ENCODE measurements at places on chromosomes 13 and 19.

GRCh38 chr19:5285955-5286354, 54.7 kb downstream of the PTPRS start:
- no peak for DNase-seq

DNA sequence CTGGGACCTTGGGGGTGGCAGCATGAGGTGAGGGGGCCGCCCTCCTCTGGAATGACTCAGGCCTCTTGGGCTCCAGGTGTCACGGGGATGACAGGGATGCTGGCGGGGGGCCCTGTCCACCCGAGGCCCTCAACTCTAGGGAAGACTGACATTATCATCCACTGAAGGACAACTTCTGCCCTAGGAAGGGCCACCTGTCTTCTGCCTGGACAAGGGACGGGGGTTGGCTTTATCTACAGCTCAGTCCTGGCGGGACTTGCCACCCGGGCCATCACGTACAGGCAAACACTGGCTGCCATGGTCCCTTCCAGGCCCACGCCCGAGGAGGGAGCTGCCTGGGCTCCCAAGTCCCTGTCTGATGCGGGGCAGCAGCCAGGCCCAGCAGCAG, 130.7 kb downstream of the STK24 start:
- DNase-seq, result no peak

DNA sequence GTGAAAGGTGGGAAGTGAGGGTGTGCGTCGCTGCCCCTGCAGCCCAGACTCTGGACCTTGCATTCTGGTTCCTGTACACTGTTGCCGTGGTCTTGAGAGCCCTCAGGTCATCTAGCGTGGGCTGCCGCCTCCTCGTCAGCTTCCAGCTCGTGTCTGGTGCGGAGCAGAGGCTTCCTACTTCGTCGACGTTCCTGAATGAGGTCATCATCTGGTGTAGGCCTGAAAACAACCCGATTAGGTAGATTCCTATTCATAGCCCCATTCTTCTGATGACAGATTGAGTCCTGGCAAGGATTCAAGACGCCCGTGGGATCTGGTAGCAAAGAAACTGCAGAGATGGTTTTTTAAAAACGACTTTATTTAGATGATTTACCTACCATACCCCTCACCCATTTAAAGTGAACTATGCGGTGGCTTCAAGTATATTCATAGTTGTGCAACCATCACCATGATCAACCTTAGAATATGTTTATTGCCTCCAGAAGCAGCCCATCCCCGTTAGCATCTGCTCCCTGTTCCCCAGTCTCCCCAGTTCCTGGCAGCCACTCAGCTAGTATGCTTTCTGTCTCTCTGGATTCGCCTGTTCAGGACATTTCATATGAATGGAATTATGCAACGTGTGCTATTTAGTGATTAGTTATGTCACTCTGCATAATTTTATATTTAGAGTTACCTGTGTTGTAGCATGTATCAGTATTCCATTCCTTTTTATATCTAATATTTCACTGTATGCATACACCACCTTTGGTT, 13.8 kb downstream of the NAXD start:
- DNase-seq, result no peak

- DNase-seq, result no peak
Observed at GRCh38 chr13:111868716-111869115, 198.2 kb upstream of the SOX1 start.

DNA sequence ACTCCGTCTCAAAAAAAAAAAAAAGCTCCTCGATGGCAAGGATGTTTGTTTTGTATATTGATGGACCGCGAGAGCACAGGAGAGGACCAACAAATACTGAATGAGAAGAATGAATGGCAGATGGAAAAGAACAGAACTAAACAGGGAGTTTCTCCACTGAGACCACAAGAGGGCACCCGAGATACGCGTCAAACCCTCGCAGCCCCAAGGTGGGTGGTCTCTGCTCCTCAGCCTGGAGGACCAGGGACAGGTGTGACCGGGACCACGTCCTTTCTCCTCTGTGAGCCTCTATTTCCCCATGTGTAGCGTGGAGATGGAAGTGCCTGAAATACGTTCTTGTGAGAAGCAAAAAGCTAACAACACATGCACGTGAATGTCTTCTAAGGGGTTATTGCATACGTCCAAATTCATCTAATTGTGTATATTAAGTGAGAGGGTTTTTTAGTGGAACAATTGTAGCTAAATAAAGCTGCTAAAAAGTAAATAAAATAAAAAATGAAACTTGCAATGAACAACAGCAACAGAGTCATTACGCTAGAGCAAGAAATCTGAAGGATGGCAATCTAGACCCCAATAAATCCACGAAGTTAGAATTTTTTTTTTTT, 8.3 kb upstream of the CDC42EP5 start:
- DNase-seq, result no peak

- no peak for DNase-seq
Observed at GRCh38 chr13:79740991-79741390, 260.0 kb downstream of the NDFIP2 start.

DNA sequence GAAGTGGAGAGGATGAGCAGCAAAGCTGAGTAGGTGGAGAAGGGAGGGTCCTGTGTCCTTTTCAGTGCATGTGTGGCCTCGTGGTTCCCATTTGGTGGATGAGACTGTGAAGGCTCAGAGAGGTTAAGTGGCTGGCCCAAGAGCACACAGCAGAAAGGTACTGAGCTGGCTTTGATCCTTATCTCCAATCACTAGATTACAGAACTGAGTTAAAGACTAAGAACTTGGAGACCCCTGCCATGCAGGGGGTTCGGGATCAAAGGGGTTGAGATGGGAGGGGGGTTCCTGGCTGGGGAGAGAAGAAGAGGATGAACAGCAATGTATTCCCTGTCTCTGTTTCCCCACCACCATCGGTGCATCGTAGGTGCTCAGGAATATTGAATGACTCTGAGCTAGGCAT, 11.8 kb downstream of the CELF5 start:
- DNase-seq, result no peak

DNA sequence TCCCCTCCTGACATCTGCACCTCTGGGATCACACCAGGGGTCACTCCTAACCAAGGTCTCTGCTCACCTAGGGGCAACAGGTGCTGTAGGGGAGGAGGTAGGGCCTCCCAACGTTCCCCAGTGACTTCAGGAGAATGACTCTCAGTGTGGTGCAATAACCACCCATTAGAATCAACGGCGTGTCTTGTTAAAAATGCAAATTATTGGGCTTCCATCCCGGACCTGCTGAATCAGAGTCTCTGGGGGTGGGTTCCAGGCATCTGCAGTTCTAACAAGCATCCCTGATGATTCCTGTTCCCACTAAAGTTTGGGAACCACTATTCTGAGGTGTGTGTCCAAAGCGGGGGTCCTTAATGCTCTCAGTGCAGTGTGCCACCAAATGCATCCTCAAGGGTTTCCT, 84.6 kb downstream of the CRYL1 start:
- no peak for DNase-seq

GRCh38 chr19:7943444-7944176, at the start of gene TIMM44:
TSS of gene TIMM44 (minus strand) at chr19:7943666. CDS start at chr19:7943651, 15 bp downstream.
- peak; percentile 95 for DNase-seq

DNA sequence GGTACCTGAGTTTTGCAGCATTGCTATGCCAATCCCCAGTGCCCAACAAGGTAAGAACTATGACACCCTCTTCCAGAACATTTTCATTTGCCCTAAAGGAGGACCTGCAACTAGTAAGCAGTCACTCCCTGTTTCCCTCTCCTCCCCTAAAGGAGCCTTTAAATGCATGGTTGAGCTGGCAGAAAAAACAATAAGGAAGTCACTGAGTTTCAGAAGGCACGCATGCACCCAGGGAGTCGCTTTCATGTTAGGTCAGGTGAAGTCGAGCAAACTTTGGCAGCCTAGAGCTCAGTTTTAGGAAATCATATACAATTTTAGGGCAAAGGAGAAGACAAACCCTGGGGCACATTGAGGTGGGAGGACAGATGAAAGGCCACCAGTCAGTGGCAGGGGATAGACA, 11.8 kb downstream of the NLRP11 start:
- DNase-seq, result no peak

GRCh38 chr13:28349371-28349770, 145.6 kb downstream of the FLT1 start:
- no peak for DNase-seq

DNA sequence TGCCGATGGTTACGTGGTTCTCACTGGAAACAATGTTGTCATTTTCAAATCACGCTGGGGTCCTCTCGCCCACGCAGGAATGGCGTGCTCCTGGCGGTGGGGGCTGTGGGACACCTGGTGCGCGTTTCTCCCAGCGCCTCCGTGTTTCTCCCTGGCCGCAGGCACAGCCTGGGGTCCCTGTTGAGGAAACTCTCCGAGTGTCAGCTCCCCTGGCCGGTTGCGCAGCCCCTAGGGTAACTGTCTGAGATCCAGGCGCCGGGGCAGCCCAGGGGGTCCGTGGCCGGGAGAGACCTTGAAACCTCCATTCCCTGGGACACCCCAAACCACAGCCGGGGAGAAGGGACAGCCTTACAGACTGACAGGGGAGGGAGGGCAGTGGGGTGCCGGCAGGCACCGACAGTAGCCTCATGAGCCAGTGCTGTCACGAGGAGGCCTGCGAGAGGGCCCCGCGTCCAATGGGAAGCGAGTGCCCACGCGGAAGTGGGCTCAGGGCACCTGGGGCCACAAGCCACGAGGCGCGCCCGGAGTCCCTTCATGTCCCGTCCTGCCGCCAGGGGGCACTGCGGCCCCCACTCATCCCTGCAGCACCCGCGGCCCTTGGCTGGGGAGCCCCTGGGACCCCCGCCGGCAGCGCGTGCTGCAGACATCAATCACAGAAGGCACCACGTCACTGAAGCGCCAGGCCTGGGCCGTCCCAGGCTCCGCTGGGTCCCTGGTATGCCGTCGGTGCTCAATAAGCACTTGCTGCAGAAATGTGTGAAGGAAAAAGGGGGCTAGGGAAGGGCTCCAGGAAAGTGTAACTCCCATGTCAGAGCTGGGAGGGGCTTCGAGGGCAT, 9.5 kb downstream of the ADAMTSL5 start:
- peak; percentile 70 for DNase-seq

DNA sequence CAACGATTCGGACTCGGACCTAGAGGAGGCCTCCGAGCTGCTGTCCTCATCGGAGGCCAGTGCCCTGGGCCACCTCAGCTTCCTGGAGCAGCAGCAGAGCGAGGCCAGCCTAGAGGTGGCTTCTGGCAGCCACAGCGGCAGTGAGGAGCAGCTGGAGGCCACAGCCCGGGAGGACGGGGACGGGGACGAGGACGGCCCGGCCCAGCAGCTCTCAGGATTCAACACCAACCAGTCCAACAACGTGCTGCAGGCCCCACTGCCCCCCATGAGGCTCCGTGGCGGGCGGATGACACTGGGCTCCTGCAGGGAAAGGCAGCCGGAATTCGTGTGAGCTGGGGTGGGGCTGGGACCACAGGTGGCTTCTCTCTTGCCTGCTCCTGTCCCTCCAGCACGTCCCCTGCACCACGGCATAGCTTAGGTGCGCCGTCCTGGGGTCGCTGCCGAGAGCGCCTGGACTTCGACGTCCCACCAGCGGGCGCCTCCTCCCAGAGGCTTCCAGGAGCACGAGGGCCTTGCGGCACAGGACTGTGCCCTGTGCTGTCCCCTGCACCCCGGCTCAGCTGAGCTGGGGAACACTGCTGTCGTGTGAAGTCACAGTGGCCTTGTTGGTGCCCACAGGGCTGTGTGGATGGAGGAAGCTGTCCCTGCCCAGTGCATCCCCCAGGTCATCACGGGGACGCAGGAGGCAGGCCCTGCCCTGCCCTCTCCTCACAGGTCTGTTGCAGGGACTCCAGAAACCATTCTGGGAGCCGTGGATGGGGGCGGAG, 9.3 kb downstream of the POLR2E start:
- DNase-seq, result no peak

DNA sequence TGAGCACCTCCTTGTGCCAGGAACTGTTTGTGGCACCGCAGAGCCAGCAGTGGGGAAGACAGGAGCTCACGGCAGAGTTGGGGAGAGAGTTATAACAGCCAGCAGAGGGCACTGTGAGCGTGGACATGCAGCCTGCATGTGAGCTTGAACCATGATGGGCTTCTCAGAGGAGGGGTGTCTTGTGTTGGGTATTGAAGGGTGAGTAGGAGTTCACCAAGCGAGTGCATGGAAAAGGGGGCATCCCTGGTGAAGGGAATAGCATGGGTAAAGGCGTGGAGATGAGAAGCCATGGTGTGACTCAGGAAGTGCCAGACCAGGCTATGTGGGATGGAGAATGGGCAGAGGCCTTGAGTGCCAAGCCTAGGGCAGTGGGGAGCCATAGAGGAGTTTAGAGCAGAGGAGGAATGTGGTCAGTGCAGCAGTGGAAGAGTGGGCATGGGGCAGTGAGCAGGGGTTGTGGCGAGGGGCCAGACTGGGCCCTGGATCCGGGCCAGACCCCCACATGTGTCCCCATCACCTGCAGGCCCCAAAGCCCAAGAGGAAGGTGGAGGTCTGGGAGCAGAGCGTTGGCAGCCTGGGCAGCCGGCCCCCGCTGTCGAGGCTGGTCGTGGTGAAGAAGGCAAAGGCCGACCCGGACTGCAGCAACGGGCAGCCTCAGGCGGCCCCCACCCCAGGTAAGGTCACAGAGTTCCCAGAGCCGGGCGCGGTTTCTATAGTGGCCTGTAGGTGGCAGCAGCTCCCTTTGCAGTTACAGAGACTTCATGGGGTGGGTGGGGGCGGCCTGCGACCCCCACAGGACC, 11.8 kb upstream of the SHD start:
- peak; percentile 65 for DNase-seq

- DNase-seq, result no peak
Observed at GRCh38 chr19:44592451-44592890, 20.9 kb upstream of the IGSF23 start.

GRCh38 chr19:13315495-13315894, 165.3 kb downstream of the IER2 start:
- DNase-seq, result no peak

DNA sequence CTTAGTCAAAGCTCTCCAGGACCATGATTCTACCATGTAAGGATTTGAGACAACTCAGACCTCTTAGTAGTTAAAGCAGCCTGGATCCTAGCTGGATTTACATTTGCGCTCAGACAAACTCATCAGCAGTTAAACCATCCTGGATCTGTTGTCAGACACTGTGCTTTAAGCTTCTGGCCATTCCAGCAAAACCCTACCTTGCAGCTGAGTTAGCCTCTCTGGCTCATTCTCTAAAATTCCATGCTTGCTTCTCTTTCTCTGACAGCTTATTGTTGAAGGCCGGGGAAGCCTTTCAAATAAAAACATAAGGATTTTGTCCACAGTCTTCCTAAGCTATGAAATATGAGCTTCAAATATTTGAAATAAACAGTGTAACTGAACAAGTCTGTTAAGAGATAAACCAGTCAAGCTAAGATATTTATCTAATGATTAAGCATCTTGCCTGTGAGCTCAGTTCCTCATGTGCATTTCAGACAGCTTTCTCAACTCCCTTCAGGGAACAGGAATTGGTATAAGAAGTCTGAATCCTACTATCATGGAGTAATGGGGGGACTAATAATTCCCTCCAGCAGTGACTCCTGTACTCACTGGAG, 89.3 kb downstream of the SLAIN1 start:
- no peak for DNase-seq

- DNase-seq, result no peak
Observed at GRCh38 chr13:101140936-101141335, 275.4 kb downstream of the NALCN start.

DNA sequence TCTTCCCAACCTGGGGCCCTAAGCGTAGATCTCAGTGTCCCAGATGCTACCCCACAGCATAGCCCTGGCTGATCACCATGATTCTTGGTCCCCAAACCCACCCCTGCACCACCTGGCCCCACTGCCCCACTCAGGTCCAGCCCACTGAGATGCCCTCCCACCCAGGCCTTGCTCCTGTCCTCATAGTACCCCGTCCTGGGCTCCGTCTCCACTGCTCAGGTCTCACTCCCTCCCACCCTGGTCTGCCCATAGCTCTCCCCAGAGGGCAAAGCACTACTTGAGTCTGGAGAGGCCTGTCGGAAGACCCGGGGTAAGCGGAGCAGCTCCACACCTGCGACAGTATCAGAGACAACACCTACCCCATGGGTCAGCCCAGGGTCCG, 35.8 kb upstream of the ISYNA1 start:
- no peak for DNase-seq

- DNase-seq, result no peak
Observed at GRCh38 chr13:22312405-22312803, 641.5 kb downstream of the FGF9 start.

Data from GM19239 (cell line).